ENCODE measurements at places on chromosomes 11 and 22.
A peak's percentile ranks its signal among the peaks of the same experiment; 100 is the strongest.

DNA sequence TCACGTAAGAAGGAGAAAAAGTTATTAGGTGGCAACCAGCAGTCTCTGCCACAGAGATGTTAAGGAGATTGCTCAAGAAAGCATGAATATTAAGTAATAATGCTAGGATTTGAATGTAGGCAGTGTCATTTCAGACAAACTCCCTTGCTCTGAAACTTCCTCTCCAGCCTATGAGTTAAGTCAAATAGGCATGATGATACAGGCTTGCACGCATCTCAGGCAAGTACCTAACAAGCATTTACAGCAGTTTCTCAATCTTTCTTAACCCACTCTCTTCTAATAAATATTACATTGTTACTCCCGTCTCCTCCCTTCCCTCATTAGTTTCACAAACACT is 72.7 kb downstream of the RAB38 start:
- no peak for DNase-seq

DNA sequence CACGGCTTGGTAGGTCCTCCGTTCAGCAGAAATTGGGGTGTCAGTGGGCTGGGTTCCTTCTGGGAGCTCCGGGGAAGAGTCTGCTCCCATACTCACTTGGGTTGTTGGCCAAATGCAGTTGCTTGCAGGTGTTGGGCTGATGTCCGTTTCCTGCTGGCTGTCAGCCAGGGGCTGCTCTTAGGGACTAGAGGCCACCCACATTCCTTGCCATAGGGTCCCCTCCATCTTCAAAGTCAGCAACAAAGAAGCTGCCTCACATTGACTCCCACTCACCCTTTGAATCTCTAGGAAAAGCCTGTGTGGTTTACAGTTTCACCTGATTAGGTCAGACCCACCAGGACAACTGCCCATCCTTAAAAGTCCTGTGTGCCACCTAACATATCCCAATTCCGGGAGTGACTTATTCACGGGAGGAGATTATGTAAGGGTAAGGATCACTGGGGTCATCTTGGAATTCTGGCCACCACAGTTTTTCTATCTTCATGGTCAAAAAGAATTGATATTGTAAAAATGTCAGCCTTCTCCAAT is 43.0 kb downstream of the TPCN2 start:
- no peak for DNase-seq

DNA sequence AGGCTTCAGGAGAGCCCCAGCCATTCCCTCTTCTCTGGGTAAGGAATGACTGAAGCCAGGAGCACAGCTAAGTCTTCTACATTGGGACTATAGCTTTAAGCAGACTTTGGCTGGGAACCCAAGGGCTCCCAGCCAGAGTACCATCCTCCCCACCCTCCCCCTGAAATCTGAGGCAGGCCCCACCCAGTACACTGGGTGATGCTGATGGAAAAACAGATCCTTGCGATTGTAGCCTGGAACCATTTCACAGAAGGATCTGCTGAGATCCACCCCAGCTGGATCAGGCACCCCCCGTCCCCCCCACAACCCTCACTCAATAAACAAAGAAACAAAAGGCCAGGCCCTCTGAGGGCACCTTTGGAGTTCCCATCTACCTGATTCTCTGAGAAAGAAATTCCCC is 39.8 kb downstream of the IL18BP start:
- DNase-seq = no peak

DNA sequence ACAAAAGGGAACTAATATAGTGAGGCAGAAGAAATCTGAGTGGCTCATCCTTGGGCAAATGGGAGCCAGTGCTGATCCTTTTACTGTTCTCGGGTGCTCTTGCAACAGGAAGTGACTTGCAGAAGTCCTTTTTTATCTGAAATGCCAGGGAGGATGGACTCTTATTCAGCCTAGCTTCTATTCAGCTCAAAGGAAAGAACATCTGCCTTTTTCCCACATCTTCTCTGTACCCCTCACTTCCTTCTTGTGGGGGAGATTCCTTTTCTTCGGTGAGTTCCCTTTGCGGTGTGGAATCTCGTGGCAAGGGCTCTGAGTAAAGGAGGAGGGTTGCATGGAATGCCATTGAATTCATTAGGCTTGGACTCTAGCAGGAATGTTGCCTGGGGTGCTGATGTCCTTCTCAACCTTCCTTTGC is 76.2 kb downstream of the ZBTB16 start:
- DNase-seq = no peak

DNA sequence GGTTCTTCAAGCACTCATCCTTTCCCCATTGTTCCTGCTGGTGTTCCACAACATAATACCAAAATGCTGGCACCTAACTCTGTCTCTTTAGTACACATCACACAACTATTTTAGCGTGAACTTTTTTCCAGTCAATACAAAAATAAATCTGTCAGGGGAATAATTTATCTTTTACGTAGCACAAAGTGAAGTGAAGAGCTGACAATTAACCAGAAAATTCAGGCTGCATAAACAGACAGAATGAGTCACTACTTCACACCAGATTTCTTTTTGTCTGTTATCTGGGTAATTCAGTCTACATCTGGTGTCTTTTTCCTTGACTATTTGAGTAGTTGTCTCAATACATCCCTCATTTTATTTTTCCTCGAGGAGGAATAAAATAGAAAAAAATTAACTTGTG is 7.9 kb upstream of the ETS1 start:
- no peak for DNase-seq

DNA sequence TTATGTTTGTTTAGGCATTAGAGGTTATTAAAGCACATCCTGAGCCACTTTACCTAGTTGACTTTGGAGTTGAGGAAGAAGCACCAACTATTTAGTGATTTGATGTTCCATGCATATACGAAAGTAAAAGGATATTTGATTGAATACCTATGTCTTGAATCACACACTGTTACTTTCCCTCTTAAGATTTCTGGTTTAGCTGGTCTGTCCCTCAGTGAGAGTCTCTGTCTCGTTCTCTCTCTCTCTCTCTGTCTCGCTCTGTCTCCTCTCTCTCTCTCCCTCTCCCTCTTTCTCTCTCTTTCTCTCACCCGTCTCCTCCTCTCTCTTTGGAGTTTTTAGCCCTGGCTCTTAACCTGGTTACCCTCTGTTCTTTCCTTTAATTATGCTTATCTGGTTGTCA is 11.0 kb downstream of the CTNND1 start:
- DNase-seq = no peak

GRCh38 chr11:118921929-118922744 is 3.6 kb downstream of the BCL9L start:
- peak; percentile 72 for DNase-seq

DNA sequence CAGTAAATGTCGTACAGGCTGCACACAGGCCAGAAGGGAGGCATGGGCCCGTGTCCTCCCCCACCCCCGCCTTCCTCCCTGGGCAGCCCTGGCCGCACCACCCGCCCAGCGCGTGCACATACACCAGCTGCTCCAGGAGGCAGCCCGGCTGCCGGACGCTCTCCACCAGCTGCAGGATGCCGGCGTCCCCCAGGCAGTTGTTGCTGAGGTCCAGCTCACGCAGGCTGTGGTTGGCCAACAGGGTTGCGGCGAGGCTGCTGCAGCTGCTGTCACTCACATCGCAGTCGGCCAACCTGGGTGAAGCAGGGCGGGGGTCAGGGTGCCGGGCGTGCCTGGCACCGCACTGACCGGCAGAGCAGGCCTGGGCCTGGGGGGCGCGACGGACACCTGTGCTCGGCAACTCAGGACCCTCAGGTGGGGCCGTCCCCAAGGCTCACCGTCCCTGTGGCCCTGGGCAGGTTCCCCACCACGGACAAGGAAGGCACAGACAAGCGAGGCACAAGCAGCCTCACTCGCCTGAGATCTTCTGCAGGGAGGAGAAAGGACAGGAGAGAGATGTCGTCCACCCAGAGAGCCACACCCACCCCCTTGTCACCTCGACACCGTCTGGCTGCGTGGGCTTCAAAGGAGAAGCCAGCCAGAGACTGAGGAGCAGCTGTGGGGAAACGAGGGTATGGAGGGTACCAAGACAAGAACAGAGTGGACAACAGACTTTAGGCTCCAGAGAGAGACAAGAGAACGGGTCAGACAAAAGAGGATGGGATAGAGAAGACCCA is 12.1 kb downstream of the RNH1 start:
- no peak for DNase-seq

DNA sequence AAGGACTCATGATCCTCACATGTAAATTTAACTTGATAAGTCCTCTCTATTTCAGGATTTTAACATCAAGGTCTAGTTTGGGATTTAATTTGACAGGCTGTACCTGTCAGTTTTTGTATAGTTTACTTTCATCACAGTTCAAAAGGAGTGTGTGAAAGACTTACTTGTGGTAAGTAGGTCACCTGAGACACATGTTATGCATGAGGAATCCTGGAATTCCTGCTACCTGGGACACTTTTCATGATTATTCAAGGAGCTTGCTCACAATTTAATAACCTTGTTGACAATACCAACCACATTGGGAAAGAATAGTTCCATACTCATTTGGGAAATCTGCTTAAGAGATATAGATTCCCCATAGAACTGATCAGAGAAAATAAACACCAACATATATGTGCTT is 15.8 kb upstream of the SLC36A4 start:
- DNase-seq = no peak

DNA sequence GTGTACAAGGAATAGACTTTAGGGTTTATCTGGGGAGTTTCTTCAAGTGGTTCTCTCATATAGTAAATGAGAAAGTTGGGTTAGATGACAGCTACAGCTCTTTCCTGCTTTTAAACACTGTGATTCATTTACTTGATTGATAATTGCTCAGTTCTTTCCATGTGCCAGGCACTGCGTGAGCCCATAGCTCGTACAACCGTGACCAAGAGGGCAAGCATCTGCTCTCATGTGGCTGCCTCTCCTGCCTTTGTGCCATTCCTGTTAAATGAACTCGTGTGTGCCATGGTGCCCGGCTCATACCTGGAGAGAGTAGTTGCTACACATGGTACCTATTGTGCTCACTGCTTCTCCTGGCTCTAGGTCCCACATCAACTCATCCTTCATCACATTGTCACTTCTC is 206.3 kb downstream of the SNX19 start:
- DNase-seq = no peak

DNA sequence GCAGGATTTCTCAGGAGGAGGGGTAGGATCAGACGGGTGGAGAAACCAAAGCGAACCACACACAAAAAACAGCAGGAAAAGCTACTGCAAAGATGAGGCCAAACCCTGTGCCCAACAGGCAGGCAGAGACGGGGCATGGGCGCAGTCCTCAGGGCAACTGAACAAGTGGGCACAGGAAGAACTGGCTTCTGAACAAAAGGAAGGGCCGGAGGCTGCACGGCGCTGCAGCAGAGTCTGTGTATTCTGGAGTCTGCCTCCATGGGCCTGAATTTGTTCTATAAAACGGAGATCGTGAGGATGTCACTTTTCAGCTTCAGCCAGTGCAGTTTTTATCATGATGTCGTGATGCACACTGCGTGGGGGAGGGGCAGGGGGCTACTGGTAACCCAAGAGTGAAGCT is 1026.0 kb downstream of the TBC1D22A start:
- no peak for DNase-seq

All from WERI-Rb-1 (cell line).